KBM-7 (cell line): ENCODE measurements at places on chromosomes 5 and 9.

DNA sequence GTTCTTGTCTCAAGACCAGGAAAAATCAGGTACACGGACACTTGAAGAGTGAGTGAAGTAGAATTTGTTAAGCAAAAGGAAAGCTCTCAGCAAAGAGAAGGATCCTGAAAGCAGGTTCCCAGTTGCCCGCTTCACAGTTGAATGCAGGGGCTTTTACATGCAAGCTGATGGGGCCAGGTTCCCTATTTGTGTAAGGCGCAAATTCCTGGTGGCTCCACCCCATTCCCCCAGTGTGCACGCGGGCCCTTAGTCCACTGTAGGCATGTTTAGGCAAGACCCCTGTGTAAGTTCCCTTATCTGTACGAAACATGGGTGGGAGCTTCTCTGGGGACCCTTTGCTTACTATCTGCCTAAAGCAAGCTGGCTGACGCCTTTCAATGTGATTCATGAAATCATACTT lies 2.7 kb upstream of the AGTPBP1 start:
- DNase-seq: peak; percentile 78

- no peak for DNase-seq
Observed at GRCh38 chr5:152400846-152401245, 4.2 kb downstream of the NMUR2 start.

- DNase-seq: peak; percentile 71
Observed at GRCh38 chr9:90142580-90142979, 500.0 kb downstream of the DIRAS2 start.

- no peak for DNase-seq
Observed at GRCh38 chr9:114049441-114050225, 28.5 kb downstream of the AMBP start.

GRCh38 chr9:133251773-133252172 lies 23.2 kb downstream of the ABO start:
- no peak for DNase-seq

DNA sequence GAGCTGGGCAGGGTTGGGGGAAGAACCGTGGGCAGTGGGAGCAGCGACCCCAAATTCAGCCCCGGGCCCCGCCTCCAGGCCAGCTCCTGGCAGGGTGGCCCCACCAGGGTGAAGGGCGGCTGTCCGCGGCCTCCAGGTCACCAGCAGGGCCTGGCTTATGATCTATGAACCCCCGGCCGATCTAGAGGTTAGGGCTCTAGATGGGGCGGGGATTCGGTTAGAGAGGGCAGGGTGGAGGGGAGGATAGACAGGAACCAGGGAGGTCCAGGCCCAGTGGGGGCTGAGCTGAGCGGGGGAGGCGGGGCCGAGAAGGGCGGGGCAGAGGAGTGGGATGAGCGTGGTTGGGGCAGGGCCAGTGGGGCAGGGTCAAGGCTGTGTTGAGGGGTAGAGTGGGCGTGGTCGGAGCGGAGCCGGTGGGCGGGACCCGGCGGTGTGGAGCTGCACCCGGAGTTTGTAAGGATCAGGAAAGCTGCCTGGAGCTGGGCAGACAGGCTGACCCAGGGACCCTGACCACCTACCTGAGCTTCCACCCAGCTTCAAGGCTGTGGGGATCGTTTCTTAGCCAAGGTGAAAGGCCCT lies 29.3 kb upstream of the OBP2B start:
- DNase-seq: peak; percentile 26

GRCh38 chr5:171595801-171596231 lies 176.4 kb downstream of the FGF18 start:
- DNase-seq: no peak

DNA sequence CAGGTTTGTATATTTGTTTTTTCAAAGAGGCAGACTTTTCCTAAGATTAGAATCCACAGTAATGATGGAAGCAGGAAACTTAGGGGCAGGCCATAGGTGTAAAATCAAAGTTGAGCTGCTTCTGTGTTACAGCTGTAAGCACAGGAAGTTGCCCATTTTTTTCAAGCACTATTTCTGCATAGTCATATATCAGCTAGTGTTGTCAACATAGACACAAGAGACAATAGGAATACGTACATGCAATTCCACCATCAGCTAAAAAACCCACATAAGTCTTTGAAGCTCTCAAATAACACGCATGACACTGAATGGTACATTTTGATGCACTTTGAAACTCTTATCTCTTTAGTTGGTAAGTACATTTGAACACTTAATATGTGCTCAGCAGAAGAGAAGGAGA lies 20.2 kb upstream of the SMIM15 start:
- peak; percentile 18 for DNase-seq

DNA sequence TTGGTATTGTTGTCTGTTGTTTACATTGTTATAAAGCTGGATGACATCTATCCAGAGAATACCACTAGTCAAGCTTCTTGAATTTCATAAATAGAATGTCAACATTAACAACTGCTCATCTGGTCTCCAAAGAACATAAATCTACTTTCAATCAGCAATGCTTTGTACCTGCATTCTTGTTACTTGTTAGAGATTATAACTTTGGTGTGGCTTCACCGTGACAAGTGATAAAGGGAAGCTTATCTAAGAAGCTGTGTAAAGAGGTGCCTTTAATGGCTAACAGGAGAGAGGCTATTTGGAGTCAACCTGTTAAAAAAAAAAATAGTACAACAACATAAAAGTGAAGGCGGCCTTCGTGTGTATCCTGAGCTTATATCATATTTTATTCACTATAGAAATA lies 41.8 kb downstream of the MUSK start:
- DNase-seq: no peak

GRCh38 chr5:126610616-126611015 lies 9.9 kb downstream of the PHAX start:
- DNase-seq: no peak

GRCh38 chr5:165325221-165325620 lies 1819.8 kb downstream of the MAT2B start:
- no peak for DNase-seq

- no peak for DNase-seq
Observed at GRCh38 chr5:161549106-161549505, 2.6 kb upstream of the GABRB2 start.

GRCh38 chr5:59174248-59174844 lies 591.5 kb downstream of the RAB3C start:
- DNase-seq: peak; percentile 61

GRCh38 chr9:123679330-123679987 lies 250.5 kb downstream of the DENND1A start:
- DNase-seq: no peak
